ENCODE measurements at places on chromosomes 11 and 22. TPM values are rescaled to one million over a fixed set of nuclear protein-coding genes. Genes with fewer than 3 reads are reported as not detected.

The PRRG4 gene
- total RNA-seq, result 6.8 TPM

DNA sequence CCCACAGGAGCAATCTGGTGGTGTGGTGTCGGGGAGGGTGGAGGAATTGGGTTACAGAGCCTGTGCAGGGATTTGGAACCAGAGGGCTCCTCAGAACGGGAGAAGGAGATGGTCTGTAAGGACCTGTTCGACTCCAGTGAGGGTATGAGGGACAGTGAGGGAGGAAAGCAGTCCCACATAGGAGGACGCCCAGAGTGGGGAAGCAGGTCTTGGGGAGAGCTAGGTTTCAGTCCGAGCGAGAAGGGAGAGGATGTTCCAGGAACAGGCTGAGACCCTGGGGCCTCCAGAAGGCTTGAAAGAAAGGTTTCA lies 32.0 kb upstream of the GNAZ start:
- no peak for DNase-seq

DNA sequence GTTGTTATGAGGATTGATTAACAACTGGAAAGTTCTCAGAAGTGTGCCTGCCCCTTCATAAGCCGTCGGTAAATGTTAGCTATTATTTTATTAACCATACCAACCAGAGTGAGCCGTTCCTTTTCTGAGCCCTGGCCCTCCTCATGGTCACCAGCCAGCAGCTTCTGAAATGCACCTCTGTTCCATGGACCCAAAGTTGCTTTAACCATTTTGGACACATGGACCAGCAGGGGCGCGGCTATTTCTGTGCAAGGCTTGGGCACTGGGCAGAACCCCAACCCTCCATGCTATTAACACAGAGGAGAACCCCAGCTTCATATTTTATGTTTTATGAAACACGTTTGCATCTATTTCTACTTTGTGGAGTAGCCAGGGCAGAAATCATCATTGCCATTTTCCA lies 18.6 kb upstream of the SCGB1A1 start:
- no peak for DNase-seq

DNA sequence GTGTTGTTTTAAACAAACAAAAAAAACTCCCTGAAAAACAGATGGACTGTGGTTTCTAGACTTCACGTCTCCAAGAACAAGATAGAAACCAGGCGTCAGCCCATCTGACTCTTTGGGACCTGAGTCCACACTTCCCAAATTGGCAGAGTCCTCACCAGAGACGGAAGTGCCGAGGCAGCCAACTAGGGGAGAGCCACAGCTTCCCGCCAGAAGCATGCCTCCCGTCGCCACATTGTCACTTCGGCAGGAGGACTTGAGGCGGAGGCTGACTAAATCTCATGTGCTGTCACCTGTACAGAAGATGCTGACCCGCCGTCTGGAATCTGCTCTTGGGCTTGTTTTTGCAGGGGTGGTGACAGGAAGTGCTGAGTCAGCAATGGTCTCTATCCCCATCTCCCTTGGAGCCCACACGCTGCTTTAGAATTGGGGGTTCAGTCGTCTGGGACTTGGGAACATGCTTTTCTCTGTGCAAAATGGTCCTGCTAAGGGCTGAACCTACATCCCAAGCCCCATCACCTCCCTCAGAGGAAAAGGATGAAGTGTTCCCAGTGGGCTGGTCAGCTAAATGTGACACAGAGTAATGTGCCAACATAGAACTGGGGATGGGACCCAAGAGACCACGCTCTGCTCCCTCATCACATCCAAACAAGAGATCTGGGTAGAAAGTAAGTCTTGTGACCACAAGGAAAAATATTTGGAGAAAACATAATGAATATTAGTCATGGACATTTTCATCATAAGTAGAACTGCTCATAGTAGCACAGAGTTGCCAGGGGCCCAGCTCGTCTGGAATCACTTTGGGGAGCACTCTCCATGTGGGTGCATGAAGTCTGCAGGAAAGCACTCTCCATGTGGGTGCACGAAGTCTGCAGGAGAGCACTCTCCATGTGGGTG lies 152.9 kb downstream of the SNX19 start:
- no peak for DNase-seq

- no peak for DNase-seq
Measured at GRCh38 chr22:45964372-45964771, 12.6 kb downstream of the WNT7B start.

DNA sequence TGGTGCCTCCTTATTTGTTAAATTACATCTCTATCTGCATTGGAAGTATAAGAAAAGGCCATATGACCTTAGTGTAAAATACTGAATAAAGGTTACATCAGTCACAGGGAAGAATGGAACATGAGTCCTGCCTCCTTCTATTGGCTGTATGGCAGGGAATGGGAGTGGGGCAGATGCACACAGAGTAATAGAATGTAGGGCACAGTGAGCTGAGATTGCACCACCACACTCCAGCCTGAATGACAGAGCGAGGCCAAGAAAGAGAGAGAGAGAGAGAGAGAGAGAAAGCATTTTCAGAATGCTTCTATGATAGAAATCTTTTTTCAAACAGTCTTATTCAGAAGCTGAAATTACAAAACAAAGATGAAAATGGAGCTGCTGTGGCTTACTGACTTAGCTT lies 58.8 kb downstream of the SLN start:
- no peak for DNase-seq

DNA sequence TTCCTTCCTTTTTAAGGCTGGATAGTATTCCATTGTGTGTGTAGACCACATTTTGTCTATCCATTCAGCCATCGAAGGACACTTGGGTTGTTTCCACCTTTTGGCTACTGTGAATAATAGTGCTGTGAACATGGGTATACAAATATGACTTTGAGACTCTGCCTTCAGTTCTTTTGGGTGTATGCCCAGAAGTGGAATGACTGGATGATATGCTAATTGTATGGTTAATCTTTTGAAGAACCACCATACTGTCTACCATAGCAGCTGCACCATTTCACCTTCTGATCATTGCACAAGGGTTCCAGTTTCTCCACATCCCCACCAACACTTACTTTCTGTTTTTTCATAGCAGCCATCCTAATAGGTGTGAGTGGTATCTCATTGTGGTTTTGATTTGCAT lies 30.3 kb downstream of the SGSM1 start:
- DNase-seq, result no peak

DNA sequence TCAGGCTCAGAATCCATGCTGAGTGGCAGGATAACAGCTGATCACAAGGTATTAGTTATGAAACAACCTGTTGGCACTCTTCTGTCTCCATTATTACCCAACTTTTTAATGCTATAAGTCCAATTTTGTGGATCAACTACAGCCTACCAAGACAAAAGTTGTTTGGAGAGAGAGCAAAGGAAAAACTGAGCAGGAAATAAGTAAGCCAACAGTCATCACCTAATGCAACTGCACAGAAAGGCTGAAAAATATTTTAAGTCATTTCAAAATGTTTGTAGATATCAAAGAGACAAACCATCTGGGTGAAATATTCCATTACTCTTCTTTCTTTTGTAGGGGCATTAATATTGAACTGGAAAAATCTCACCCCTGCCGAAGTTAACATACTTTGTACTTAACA lies 41.6 kb downstream of the FDX1 start:
- no peak for DNase-seq

Measured in Caco-2 (cell line).